ENCODE measurements at places on chromosomes 3 and 15. TPM values are rescaled to one million over a fixed set of nuclear protein-coding genes. Genes with fewer than 3 reads are reported as not detected.

The CALML4 gene
- 1.9 TPM for polyA plus RNA-seq

GRCh38 chr15:33515121-33515520 is 204.4 kb downstream of the RYR3 start:
- DNase-seq: no peak

- no peak for DNase-seq
Measured at GRCh38 chr3:134309987-134310700, 59.5 kb upstream of the RYK start.

The MYRIP gene
- polyA plus RNA-seq: 0.51 TPM

DNA sequence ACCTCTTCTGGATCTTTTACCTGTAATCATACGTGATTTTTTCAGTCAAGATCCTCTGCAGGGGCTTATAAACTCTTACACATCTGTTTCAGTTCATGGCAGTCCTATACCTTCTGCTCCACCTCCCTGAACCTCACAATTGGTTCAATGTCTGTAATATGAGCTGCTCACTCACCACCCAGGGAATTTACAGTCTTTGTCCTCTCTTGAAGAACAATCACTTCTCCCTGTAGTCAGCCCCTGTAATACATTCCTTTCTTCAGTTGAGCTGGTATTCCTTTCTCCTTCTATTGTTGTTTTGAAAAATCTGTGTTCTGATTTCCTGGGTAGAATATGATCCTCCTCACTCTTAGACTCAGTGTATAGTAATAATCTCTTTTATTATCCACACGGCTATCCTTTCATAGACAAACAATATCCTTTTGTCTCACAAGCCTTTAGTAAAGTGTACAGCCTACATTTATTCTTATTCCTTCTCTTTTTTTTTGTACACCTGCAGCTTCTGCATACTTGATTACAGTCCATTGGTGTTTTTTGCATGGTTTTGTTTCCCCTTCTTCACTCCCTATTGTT is 101.8 kb downstream of the NECTIN3 start:
- no peak for DNase-seq

DNA sequence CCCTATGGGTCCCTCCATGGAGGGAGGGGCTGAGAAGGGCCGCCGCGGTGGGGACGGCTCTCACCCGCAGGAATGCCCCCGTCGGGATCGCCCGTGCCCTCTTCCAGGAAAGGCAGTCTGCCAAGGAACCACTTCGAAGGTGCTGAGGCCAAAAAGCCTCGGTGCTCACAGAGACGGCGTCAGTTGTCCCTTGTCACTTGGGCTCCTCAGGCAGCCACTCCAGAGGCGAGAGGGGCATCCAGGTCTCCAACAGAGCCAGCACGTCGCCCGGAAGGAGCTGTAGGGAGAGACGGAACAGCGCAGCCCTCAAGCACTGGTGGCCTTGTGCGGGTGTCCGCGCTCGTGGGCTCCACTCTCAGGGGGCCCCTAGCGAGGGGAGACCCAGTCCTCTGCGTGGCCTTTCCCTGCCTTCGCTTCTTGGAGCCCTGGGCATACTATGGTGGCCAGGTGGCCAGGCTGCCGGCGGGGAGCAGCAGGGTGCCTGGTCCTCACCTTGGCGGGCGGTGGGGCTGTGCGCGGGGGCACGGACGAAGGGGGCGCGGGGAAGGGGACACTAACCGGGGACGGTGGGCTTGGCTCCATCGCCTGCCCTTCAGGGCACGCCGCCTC is 994 bp downstream of the MESP1 start:
- no peak for DNase-seq

DNA sequence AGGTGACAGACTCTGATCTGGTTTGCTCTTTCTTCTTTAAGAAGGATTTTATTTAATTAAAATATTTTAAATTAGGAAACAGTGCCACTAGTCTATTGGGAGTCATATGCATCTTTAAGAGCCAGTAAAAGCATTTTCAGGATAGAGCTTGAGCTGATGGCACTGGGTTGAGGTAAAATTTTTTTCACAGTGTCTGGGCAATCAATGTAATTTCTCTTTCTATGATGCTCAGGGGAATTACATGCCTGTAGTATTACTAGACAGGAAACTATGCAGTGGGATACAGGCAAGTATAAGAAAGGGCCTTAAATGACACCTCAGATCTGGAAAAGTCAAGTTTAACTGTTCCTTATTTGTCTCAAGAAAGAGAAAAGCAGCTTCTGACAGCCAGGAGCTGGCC is 76.4 kb downstream of the GAP43 start:
- no peak for DNase-seq

The MAP6D1 gene
- not detected for polyA plus RNA-seq

GRCh38 chr3:26655231-26655630 is 32.7 kb downstream of the LRRC3B start:
- no peak for DNase-seq

DNA sequence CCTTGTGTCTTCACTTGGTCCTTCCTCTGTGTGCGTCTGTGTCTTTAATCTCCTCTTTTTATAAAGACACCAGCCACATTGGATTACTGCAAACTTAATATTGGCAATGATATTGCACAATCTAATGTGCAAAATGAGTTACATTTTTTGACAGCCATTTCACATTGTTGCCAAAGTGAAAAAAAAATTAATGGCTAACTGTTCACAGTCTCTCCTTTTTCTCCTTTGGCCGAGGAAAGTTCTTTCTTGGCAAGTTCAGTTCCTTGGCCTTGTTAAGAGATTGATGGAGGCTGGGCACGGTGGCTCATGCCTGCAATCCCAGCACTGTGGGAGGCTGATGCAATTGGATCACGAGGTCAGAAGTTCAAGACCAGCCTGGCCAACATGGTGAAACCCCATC is 62.2 kb upstream of the ZNF280D start:
- DNase-seq: no peak

DNA sequence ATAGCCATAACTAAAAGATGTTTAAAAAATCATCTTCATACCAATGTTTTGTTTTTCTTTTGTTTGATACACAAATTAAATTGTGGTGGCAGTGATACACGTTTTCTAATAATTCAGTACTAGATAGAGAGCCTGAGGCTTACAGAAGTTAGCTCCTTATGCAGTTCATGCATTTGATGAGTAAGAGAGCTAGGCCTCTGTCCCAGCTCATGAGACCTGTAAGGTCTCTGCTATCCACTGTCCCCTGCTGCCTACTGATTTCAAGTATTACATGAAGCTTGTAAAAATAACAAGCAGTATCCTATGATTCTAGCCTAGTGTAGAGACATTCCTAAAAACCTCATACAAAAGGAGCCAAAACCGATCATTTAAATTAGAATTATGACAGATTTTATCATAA is 144.5 kb downstream of the MBNL1 start:
- DNase-seq: no peak

GRCh38 chr15:44264148-44264547 is 24.4 kb upstream of the GOLM2 start:
- no peak for DNase-seq

GRCh38 chr3:10498271-10498670 is 7.1 kb downstream of the ATP2B2 start:
- no peak for DNase-seq

Measured in heart right ventricle (tissue), 16 donors.